Transverse colon (tissue), 4 donors: ENCODE measurements at places on chromosomes 11 and 22.

DNA sequence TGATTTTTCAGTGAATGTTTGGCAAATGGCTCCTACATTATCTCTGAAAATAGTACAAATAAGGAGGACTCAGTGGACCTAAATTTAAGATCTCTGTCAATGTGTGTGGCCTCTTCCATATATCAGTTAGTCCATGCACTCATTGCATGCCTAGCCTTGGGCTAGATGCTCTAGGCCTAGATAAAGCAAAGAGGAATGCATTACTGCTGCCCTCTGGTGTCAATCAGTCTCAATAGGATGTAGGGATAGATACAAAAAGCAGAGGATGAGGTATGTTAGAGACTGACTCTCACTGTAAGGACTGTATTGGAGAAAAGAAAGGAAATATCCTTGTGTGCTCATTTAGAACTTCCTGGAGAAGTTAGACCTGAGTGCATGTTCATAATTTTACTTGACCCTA is 42.0 kb downstream of the MS4A2 start:
- H3K27ac ChIP-seq, result no peak overlapping the region
- DNase-seq, result peak; percentile 38
- no peak overlapping the region for H3K4me3 ChIP-seq
- no peaks in the 10 kb centered on the region for H3K27me3 ChIP-seq

DNA sequence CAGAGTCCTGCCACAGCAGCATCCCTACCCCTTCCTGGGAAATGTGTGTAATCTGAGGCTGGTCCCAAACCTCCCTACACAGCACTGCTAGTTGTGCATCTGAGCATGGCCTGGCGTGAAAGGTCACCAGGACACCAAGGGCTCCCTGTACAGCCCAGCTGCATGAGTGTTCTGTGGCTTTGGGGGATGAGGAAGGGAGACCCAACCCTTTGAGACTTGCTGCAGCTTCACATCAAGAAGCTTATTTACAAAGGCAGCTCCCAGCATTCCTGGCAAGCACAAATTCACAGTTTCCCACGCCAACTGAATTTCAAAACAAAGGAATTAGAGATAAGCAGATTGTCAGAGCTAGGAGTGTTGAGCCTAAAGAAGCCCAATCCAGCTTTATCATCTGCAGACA is 32.2 kb downstream of the CSNK2A3 start:
- H3K27ac ChIP-seq, result no peak overlapping the region
- H3K27me3 ChIP-seq, result no peaks in the 10 kb centered on the region
- no peak for DNase-seq
- H3K4me1 ChIP-seq, result no peaks in the 10 kb centered on the region

GRCh38 chr22:48336339-48337060 is 1491.2 kb downstream of the BRD1 start:
- H3K4me3 ChIP-seq, result no peak overlapping the region
- DNase-seq, result no peak
- H3K4me1 ChIP-seq, result no peaks in the 10 kb centered on the region
- H3K27me3 ChIP-seq, result peaks cover 13% of the 10 kb centered on the region
- no peaks in the 10 kb centered on the region for H3K36me3 ChIP-seq
- no peak overlapping the region for H3K27ac ChIP-seq

GRCh38 chr22:20405291-20405930 is 11.5 kb downstream of the ZNF74 start:
- H3K4me3 ChIP-seq, result no peak overlapping the region
- H3K4me1 ChIP-seq, result no peaks in the 10 kb centered on the region
- no peak for DNase-seq
- no peaks in the 10 kb centered on the region for H3K36me3 ChIP-seq
- H3K27me3 ChIP-seq, result no peaks in the 10 kb centered on the region

DNA sequence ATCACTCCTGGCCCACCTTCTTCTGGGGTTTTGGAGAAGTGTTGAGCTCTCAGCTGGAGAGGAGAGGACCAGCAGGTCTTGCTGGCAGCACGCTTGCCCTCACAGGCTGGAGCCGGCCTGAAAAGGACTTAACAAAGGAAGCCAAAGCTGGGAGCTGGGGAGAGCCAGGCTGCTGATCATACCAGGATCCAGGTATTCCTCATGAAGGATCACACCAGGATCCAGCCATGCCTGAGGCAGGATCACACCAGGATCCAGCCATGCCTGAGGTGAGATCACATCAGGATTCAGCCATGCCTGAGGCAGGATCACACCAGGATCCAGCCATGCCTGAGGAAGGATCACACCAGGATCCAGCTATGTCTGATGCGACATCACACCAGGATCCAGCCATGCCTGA is 17.0 kb downstream of the MRGPRD start:
- no peaks in the 10 kb centered on the region for H3K27me3 ChIP-seq
- H3K4me1 ChIP-seq, result no peaks in the 10 kb centered on the region
- H3K27ac ChIP-seq, result no peak overlapping the region
- peak; percentile 1 for DNase-seq

DNA sequence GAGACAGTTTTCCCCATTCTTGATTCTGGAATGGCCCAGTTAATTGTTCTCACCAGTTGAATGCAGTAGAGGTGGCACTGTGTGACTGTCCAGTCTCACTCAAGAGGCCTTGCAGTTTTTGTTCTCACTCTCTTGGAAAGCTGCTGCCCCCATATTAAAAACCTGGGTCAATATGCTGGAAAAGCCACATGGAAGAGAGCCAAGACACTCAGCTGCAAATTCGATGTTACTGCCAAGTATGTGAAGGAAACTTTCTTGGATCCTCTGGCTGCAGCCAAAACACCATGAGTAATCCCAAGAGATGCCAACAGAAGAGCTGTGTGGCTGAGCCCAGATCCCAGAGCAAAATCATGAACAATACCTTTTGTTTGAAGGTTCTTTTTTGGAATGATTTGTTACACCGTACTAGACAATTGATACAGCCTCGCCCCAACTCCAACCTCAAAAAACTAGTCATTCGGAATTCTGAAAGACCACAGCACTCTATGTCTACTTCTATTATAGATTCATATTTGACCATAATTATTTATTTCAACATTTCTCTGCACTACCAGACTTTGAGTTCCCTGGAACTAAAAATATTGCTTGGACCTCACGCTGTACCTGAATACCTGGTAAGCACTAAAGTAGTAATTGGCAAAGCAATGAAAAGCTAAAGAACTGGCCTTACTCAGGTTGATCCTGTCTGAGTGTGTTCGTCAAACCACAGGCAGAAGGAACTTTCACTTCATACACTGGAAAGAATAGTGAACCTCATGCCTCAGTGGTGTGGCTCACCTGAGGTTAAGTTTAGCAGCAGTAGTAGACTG is 378.8 kb downstream of the ETS1 start:
- no peaks in the 10 kb centered on the region for H3K27me3 ChIP-seq
- DNase-seq, result no peak
- H3K4me1 ChIP-seq, result peaks cover 10% of the 10 kb centered on the region

GRCh38 chr11:69915501-69916250 is 96.5 kb upstream of the FGF3 start:
- DNase-seq, result peak; percentile 79
- no peaks in the 10 kb centered on the region for H3K4me1 ChIP-seq
- no peak overlapping the region for H3K4me3 ChIP-seq
- no peaks in the 10 kb centered on the region for H3K36me3 ChIP-seq
- no peak overlapping the region for H3K27ac ChIP-seq
- H3K27me3 ChIP-seq, result peaks cover 33% of the 10 kb centered on the region

- no peak overlapping the region for H3K4me3 ChIP-seq
- H3K4me1 ChIP-seq, result peaks cover 4% of the 10 kb centered on the region
- no peak overlapping the region for H3K27ac ChIP-seq
- H3K27me3 ChIP-seq, result no peaks in the 10 kb centered on the region
Observed at GRCh38 chr11:36684840-36685801, 87.1 kb upstream of the RAG2 start.

DNA sequence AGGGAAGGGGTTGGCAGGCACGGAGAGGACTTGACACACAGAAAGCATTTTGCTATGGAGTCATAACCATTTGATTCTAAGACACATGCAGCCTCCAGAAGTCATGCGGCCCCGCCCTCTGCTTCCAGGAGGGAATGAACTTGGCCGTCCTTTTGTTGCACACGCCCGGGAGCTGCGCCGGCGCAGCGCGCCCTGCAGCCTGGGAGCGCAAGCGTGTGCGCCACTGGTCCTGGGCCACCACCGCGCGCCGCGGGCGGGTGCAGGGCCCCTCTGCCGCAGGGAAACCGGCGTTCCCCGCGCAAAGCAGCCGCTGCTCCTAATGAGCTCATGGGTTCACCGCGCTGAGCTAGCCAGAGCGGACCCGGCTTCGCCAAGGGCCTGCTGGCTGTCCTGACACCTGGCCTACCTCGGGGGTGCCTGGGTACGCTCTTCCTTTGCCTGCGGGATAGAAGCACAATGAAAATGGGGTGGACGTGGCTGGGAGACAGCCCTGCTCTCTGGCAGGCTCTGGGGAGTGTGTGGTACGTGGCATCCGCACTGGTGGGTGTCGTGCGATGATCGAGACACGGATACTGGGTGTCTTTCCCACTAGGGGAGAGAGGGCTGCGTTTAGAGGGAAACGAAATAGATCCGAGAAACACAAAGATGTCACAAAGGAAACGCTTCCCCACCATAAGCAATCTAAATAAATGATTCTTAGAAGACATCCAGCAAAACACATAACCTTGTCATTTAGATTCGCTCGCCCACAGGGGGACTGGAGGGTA is 669 bp downstream of the MICAL3 start:
- peaks cover 17% of the 10 kb centered on the region for H3K4me1 ChIP-seq
- no peaks in the 10 kb centered on the region for H3K36me3 ChIP-seq
- no peaks in the 10 kb centered on the region for H3K27me3 ChIP-seq
- peak overlapping the region; percentile 78 for H3K27ac ChIP-seq
- peak overlapping the region; percentile 84 for H3K4me3 ChIP-seq
- peak; percentile 90 for DNase-seq

GRCh38 chr11:117649296-117650055 is 147.5 kb downstream of the DSCAML1 start:
- no peak overlapping the region for H3K27ac ChIP-seq
- no peak for DNase-seq
- H3K36me3 ChIP-seq, result no peaks in the 10 kb centered on the region
- H3K4me1 ChIP-seq, result no peaks in the 10 kb centered on the region
- H3K4me3 ChIP-seq, result no peak overlapping the region
- H3K27me3 ChIP-seq, result no peaks in the 10 kb centered on the region

DNA sequence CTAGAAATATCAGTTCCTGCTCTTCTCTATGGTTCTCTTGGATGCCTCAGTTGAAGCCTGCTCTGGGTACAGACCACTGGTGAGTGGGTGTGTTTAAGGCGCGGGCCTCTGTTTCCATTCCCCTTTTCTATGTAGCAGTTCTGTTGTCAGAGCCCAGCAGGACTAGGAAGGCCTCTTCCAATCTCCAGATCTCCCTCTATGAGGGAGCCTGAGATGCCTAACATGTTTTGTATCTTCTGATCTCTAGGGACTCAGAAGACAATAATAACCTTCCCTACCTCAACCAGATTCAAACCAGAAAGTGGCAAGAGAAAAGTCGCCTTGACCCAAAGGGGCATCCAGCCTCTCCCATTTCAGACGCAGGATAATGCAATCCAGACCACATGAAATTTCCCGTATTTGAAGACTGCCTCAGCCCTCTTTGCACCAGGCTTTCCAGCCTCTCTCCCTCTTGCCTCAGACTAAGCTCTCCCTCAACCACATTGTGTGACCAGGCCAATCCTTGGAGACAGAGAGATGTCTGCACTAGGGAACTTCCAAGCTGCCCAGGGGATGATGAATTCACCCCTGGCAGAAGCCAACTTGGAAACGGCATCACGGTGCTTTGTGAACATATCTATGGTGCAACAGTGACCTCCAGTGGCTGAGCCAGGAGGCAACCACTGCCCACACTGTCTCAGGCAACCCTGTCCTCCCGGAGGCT is 150.1 kb upstream of the UBASH3B start:
- peak; percentile 68 for DNase-seq
- H3K27me3 ChIP-seq, result no peaks in the 10 kb centered on the region
- no peaks in the 10 kb centered on the region for H3K4me1 ChIP-seq
- no peaks in the 10 kb centered on the region for H3K36me3 ChIP-seq
- H3K4me3 ChIP-seq, result no peak overlapping the region

- no peak overlapping the region for H3K27ac ChIP-seq
- no peak overlapping the region for H3K4me3 ChIP-seq
- DNase-seq, result no peak
- H3K36me3 ChIP-seq, result peaks cover 10% of the 10 kb centered on the region
- no peaks in the 10 kb centered on the region for H3K27me3 ChIP-seq
Observed at GRCh38 chr11:12215181-12215593, 104.8 kb downstream of the MICAL2 start.

DNA sequence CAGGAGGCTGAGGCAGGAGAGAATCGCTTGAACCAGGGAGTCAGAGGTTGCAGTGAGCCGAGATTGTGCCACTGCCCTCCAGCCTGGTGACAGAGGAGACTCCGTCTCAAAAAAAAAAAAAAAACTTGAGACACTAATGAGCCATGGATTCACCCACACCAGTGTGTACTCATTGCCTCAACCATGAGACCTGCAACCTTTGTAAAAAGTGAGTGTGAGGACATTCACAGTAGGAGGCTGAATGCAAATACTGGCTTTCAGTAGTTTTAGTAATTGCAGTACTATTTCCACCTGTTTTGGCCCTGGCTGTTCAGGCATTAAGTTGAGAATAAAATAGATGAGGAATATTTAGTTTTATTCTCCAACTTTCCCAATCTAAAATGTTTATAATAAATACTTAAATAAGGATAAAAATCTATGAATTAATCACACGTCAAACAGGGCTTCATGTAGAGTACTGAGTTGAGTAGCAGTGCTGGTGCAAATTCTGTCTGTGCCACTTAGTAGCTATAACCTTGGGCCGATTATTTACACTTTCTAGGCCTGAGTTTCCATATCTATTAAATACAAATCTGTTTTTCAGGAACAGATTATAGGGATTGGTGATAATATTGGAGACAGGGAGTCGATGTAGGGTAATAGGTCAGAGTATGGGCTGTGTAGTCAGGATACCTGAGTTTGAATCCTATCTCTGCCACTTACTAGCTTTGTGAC is 72.8 kb downstream of the PPP2R1B start:
- no peak for DNase-seq
- H3K27me3 ChIP-seq, result no peaks in the 10 kb centered on the region
- no peak overlapping the region for H3K27ac ChIP-seq
- no peaks in the 10 kb centered on the region for H3K36me3 ChIP-seq
- H3K4me3 ChIP-seq, result no peak overlapping the region
- no peaks in the 10 kb centered on the region for H3K4me1 ChIP-seq

- no peaks in the 10 kb centered on the region for H3K36me3 ChIP-seq
- peak overlapping the region; percentile 74 for H3K4me3 ChIP-seq
- peak overlapping the region; percentile 95 for H3K27ac ChIP-seq
- peak; percentile 17 for DNase-seq
- peaks cover 46% of the 10 kb centered on the region for H3K4me1 ChIP-seq
Observed at GRCh38 chr22:46045459-46046298, 68.7 kb upstream of the WNT7B start.

DNA sequence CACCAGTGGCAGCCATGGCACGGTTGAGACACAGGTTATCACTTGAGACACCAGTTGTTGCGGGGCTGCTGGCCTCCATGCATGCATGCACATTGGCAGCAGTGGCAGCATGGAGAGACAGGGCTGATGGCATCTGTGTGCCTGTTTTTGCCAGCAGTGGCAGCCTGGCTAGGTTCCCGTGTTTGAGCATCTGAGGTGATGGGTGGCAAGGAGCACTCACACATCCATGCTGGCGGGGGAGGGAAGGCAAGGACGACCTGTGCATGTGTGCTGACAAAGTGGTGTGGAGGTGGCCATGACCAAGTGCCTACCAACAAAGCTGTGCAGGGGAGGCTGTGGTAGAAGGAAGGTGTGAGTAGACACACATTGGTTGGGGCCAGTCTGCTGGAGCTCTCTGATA is 133.5 kb downstream of the CNTN5 start:
- no peaks in the 10 kb centered on the region for H3K36me3 ChIP-seq
- DNase-seq, result no peak
- no peaks in the 10 kb centered on the region for H3K4me1 ChIP-seq
- no peak overlapping the region for H3K4me3 ChIP-seq
